ENCODE measurements at places on chromosomes 7 and 10. TPM values are rescaled to one million over a fixed set of nuclear protein-coding genes. Genes with fewer than 3 reads are reported as not detected.

DNA sequence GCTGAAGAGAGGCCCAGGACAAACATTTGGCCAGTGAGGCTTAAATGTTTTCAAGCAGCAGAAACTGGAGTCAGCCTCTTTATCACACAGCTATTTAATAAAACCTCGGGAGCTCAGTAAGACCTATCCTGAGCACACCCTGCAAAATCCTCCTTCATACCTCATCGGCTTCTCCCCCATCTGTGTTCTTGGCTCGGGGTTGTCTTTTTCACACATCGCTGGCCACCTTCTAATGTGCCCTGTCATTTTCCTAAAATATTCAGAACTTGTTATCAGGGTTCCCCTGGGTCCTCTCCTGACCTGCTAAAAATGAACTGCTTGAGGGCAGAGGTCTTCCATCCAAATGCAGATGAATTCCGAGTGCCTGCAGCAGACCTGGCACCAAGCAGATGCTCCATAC, 310.3 kb upstream of the AKR1E2 start:
- DNase-seq: no peak

DNA sequence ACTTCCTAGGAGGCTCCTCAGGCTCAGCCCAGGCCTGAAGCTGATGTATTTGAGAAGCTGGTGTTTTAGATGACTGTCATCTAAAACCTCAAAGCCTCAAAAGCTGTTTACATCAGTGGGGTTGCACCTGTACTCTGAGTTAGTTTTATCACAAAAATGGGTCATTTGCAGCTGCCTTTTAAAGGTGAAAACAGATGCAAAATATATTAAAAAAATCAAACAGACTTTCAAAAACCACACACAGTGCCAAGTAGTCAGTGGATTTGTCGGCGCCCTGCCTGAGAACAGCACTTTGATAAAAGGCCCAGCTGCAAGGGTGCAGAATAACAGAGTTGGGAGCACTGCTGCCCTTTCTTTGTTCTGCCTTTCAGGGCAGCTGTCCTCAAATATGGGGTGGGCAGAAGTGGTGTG, 103.0 kb downstream of the VOPP1 start:
- DNase-seq: no peak

- DNase-seq: no peak
Observed at GRCh38 chr7:150971242-150972022, 6.7 kb downstream of the KCNH2 start.

DNA sequence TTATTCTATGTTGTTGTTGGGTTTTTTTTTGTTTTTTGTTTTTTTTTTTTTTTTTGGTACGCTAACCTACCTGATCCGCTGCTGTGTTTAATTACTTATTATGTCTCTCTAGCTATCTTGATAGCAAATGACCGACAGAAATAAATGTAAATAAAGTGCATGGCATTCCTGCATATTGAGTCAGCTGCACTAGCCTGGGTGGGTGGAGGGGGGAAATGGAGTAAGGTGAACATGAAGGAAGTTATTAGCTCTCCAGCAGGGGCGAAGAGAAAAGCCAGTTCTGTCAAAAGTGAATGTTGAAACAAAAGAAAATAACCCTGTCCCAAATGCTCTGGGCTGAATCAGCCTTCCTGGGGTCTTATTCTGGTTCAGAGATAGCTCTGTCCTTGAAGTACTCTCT, 210.7 kb upstream of the MDFIC start:
- DNase-seq: no peak

DNA sequence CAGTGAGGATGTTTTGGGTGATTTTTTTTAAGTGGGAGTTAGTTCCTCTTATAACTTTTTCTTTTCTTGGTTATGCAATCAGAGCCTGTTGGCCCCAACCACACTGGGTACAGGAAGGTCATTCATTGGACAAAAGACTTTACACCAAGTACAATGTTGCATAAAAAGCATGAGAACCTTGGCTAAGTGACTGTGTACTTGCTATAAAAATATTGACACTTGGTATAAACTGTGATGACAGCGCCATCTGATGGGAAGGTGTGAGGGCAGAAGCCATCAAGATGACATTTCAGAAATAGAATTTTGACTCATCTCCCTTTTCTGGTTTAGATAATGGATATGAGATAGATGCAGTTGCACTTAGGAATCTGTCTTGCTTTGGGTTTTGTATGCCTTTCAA, 126.4 kb upstream of the CCDC6 start:
- peak; percentile 56 for DNase-seq

- DNase-seq: no peak
Observed at GRCh38 chr7:46131916-46132795, 211.1 kb upstream of the IGFBP3 start.

GRCh38 chr10:70732569-70732968, 52.6 kb downstream of the TBATA start:
- DNase-seq: no peak

- DNase-seq: no peak
Observed at GRCh38 chr7:19899529-19899928, 126.1 kb upstream of the TMEM196 start.

- peak; percentile 94 for DNase-seq
Observed at GRCh38 chr7:150755473-150756099, 18.4 kb downstream of the GIMAP5 start.

GRCh38 chr7:151308791-151309190, 32.8 kb upstream of the NUB1 start:
- DNase-seq: no peak

The SRRM3 gene
- total RNA-seq: 5.4 TPM

The LIPM gene
- total RNA-seq: not detected

Data from endothelial cell of umbilical vein (primary cell).